GM12864 (cell line): ENCODE measurements at places on chromosomes 16 and 17.

GRCh38 chr17:62093188-62094155 lies 28.4 kb upstream of the MED13 start:
- DNase-seq: peak; percentile 82

DNA sequence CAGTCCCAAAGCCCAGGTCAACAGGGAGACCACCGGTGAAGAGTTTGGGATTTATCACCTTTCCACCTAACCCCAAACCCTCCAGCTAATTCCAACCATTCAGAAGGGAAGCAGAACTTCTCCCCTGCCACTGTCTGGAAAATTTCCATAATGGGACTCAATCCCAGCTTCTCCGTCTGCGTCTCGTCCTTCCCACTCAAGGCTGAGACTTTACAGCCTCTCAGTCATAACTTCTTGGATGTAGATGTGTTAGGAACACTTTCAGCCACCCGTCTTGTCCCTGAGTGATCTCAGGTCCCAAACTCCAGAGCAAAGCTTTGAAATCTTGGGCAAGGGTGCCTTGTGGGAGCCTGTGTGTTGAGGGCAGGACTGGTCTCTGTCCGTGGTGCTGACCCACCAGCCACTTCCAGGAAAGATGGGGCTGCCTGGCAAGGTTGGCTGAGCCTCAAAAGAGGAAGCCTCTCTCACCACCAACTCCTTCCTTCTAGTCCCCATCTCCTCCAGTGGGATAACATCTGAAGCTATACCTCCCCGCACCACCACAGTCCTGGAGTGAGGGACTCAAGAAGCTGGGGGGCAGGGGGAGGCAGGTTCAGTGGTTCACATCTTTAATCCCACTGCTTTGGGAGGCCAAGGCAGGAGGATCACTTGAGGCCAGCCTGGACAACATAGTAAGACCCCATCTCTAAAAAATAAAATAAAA lies 9.3 kb downstream of the GAS2L2 start:
- no peak for DNase-seq

DNA sequence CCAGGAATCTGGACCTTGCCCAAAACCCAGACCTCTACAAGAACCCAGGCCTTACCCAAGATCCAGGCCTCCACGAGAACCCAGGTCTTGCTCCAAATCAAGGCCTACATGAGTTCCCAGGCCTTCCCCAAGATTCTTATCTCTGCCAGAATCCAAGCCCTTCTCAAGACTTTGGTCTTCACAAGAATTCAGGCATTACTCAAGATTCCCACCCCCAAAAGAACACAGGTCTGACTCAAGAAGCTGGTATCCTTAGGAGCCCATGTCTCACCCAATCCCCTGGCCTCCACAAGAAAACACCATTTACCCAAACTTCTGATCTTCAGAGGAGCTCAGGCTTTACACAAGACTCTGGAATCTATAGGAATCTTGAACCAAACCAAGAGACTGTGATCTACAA lies 2.6 kb downstream of the SPEM3 start:
- no peak for DNase-seq

- DNase-seq: no peak
These were observed 1.9 kb downstream of the STX1B start for GRCh38 chr16:31008551-31008950.

GRCh38 chr16:68233835-68234187 lies 2.1 kb downstream of the ESRP2 start:
- DNase-seq: no peak
